Renal cortex interstitium (tissue), 15 donors: ENCODE measurements at places on chromosomes 3 and 15.

- DNase-seq, result no peak
These were observed 66.3 kb downstream of the RTP4 start for GRCh38 chr3:187434524-187434923.

DNA sequence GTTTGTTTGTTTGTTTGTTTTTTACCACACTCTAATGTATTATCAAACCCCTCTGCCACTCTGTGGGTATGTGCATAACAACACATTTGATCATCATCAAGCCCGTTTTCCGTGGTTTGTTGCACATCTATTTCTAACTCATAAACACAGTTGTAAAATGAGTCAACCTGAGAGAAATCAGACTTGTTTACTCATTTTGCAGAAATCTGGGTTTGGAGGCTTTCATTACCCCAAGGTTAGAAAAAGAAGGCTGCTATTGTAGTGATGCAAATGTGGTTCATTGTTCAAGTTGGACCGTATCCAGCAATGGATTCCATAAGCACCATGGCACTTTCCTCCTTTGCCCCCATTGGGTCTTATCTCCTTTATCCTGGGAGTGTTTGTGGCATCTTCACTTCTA lies 353.2 kb upstream of the SOX2 start:
- no peak for DNase-seq

DNA sequence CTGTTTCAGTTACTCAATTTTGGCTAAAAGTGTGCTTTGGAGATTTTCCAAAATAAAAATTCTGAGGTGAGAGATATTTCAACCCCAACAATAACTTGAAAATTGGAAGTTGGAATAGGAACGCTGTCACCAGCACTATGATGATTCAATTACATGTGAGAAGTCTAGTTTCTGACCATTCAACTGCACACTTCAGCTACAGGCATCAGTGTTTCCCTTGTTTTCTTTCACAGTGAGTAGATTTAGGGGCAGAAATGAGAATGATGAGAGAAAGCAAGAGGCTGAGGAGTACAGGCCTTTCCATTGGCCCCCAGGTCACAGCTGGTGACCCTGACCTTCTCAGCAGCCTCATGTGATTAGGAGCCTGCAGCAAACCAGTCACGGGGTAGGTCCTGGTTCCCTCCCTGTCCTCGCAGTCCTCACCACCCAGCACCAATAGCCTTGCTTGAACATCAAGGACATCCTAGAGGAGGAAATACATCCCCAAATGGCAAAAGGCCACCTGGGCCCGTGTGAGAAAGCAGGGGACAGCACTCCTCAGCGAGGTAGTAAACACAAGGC lies 10.0 kb upstream of the FILIP1L start:
- DNase-seq, result no peak

DNA sequence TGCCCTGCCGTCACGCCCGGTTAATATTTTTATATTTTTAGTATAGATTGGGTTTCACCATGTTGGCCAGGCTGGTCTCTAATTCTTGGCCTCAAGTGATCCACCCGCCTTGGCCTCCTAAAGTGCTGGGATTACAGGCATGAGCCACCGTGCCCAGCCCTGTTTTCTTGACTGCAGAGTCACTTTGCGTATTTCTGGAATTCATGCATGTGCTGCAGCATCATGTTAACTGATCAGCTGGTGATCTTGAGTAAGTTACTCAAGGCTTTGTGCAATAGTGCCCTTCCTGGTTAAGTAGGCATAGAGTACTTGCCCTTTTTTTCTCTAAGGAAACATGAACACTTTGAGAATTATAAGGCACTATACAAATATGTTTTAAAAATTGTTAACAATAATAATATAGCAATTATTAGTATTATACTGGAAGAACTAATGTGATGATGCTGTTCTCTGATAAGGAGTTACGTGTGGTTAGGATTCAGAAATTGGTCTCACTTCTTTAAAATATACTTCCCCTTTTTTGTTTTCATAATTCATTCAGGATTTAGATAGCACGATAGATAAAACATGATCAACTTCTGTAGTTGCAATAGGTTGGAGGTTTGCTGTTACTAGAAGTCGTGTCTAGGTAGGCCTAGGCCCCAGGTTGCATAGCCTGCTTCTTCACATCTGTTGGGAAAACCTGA lies 33.6 kb downstream of the GPR171 start:
- no peak for DNase-seq

GRCh38 chr3:38222032-38222634 lies 43.5 kb upstream of the SLC22A13 start:
- DNase-seq, result no peak

DNA sequence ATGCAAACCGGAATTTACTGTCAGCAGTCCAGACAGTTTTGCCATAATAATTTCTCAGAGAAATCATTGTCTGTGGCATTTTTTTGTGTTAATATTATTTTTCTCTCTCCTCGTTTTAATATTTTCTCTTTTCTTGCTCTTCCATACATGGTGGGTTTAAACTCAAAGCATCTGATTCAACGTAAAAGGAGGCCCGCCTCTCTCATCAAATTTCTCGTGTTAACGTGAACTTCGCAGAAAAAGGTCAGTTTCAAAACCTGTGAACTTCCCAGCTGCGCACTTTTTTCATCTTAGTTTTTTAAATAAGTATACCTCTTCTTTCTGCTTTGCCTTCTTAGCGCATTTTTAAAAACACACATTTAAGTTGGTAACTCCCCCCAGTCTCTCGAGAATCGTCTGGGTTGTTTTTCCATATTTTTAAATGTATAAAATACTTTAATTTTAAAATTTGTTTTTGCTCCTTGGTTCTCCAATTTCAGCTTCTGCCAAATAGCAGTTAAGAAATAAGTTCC lies 9.1 kb downstream of the SHOX2 start:
- no peak for DNase-seq

GRCh38 chr3:26449996-26450395 lies 172.6 kb upstream of the LRRC3B start:
- DNase-seq, result no peak

DNA sequence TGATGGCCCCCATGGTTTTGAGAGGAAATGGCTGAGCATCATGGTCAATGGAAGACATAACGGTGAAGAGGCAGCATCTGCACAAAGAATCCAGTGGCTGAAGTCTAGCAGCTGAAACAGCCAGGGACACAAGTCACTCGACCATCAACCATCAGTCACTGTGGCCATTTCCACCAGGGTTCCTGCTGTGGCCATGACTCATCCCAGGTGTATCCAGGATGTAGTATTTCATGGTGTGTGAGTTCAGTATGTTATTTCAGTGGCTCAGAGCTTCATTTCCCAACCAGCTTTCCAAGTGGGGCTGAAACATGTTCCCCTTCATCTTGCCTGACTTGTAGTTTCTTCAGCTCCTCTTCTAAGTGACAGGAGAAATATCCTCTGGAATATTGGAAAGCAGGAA lies 47.8 kb upstream of the WNT5A start:
- DNase-seq, result no peak

- no peak for DNase-seq
These were observed 33.3 kb upstream of the FGD5 start for GRCh38 chr3:14785207-14786155.

GRCh38 chr3:196232882-196233251 lies 16.5 kb downstream of the SLC51A start:
- DNase-seq, result no peak

GRCh38 chr15:69861331-69862171 lies 236.2 kb downstream of the TLE3 start:
- DNase-seq, result no peak

- DNase-seq, result no peak
These were observed 17.5 kb downstream of the DNAJB8 start for GRCh38 chr3:128449111-128449638.

GRCh38 chr3:160580938-160581337 lies 15.6 kb upstream of the KPNA4 start:
- no peak for DNase-seq

DNA sequence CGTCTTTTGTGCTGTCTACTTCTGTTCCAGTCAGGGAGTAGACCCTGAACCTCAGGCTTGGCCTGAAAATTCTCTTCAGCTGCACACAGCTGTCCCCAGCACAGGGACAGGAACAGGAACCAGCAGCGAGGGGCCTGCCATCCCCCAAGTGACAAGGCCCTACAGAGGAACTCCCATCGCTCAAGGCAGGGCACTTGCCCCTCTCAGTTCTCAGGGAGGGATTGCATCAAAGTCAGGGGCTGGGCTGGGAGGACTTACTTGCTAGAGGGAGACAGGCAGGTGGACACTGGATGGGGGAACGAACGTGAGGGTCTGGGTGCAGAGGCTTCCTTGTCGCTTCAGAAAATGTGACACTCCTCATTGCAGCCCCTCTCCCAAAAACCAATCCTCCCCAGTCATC lies 163.6 kb downstream of the CHSY1 start:
- no peak for DNase-seq

DNA sequence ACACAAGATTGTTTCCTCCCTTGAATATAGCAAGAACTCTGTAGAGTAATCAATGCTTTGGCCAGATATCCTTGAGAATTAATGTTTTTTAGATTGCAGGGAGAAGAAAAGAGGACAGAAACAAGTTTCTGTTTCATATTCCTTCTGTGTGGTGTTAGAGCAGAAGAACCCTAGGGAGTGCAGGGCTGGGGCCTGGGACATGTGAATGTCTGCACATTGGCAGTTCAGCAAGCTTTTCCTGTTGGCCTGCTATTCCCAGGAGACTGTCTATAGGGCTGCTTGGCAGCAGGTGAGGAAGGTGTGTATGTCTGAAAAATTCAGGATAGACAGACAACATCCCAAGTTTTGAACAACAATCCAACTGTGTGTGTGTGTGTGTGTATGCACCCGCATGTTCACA lies 13.6 kb upstream of the CNBP start:
- no peak for DNase-seq

DNA sequence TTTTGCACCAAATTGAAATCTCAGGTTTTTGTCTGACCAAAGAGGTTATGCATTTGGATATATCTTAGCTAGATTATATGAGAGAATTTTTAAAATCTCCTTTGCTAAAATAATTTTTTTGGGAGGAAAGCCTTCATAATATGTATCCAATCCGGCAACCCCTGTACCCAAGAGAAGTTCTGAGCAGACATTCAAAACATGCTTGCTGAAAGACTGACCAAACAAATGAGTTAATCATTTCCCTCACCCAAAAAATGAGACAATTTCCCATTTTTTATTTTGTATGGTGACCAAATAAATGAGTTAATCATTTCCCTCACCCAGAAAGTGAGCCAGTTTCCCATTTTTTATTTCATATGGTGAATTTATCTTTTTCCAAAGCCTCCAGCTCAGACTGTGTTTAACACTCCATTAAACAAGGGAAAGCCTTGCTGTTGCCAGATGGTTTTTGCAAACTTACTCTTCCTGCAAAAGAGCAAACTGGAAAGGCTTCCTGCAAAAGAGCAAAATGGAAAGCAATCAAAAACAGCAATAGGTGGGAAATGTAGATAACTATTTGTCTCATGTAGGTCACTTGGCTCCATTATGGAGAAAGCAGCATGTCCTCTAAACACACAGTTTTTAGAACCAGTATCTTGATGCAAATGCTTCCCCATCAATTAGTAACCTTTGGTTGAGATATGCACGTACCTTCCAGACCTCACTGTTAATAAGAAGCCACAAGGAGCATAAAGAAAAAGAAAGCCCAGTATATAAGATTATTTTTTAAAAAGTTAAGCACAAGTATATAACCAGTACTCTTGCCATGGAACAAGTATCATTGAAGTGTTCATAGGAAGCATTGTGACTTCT lies 78.4 kb upstream of the OSTN start:
- no peak for DNase-seq
